ENCODE measurements at places on chromosomes 7 and 10. TPM values are rescaled to one million over a fixed set of nuclear protein-coding genes. Genes with fewer than 3 reads are reported as not detected.

ADIRF gene
- total RNA-seq = 112 TPM

SDHAF3 gene
- total RNA-seq = 22.3 TPM

EFCAB10 gene
- not detected for total RNA-seq

ENTPD1 gene
- total RNA-seq = 85.3 TPM

OPALIN gene
- not detected for total RNA-seq

OR2A42 gene
- total RNA-seq = 0.42 TPM

UTF1 gene
- not detected for total RNA-seq

SHOC2 gene
- 109 TPM for total RNA-seq

GRM3 gene
- total RNA-seq = 0.21 TPM

FKBP9 gene
- total RNA-seq = 232 TPM

CARD11 gene
- total RNA-seq = 5.0 TPM

GRCh38 chr10:12490963-12491362, 141.6 kb downstream of the CAMK1D start:
- DNase-seq = no peak

GRCh38 chr10:69742356-69742695, 59.4 kb upstream of the COL13A1 start:
- no peak for DNase-seq

DNA sequence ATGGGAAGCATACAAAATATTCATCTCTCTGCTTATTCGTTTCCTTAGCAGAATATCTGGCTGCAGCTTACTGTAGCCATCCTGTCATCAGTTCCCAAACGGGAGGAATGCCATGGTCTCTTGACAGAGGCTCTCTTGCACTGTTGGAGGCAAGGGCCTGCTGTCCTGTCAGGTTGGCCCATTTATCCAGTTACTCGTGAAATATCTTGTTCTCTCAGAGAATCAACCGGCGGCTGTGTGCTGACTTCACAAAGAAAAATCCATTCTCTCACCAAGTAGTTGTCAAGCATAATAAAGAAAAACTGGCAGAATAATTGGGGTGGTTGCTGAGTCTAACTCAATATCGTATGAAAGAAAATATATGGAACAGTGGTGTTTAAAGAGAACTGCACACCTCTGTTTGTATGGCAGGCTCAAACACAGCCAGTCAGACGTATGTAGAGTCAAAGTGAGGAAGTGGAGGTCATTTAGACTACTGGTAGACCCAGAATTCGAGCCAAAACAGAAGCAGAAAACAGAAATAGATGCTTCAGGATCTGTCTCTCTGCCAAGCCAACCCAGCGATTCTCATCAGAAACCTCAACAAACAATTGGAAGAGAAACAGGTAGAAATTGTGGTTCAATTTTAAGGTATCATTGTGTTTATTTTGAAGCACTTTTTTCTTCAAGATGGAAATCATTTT, 349.2 kb upstream of the PRKCQ start:
- DNase-seq = no peak

DNA sequence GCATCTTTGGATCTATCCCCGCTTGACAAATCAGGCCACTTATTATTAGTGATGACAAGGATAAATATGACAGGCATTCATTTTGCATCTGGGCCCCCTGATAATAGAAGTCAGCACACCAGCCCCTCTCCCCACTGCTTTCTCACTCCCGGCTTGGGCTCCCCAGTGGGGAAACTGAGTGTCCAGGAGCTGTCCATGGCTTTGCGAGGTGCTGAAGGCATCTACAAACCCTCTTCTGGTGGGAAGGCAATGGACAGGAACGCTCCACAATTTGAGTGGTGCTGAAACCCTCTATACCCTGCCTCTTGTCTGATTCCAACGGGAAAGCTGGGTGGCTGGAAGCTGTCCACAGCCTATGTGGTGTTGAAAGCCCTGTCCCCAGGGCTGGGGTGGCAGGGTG, 61.7 kb upstream of the PCBD1 start:
- DNase-seq = no peak

DNA sequence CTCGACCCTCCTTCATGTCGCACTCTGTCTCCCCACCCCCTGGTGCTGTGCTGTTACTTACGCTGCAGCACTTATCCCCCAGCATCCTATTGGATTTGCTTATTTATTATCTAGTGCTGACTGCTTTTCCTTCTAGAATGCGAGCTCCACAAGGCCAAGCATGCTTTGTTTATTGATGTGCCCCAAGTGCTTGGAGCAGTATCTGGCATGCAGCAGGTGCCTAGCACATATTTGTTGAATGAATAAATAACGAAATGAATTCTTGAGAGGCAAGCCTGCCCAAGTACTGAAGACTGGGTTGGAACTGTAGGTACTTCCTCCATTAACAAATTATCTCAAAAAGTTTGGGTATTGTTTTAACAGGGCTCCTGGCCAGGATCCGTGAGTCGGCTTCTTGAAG, 24.8 kb upstream of the ZNF32 start:
- DNase-seq = no peak

DNA sequence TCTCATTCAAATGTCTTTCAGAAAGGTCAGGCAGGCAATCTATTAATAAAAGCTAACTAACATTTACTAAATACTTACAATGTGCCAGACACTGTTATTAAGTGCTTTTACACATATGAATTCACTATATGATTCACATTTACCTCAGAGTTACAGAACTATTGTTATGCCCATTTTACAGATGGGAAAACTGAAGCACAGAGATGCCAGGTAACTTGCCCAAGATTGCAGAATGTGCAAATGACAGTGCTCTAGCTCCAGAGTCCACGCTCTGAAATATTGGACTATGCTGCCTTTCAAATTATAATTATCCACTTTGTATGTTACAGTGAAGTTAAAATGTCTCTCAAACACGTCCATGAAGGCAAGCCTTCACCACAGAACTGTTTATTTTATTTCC, 22.0 kb downstream of the UPF2 start:
- no peak for DNase-seq

- DNase-seq = no peak
Observed at GRCh38 chr7:24492576-24492975, 80.7 kb upstream of the PALS2 start.

- no peak for DNase-seq
Observed at GRCh38 chr7:155698633-155699032, 54.2 kb downstream of the RBM33 start.

DNA sequence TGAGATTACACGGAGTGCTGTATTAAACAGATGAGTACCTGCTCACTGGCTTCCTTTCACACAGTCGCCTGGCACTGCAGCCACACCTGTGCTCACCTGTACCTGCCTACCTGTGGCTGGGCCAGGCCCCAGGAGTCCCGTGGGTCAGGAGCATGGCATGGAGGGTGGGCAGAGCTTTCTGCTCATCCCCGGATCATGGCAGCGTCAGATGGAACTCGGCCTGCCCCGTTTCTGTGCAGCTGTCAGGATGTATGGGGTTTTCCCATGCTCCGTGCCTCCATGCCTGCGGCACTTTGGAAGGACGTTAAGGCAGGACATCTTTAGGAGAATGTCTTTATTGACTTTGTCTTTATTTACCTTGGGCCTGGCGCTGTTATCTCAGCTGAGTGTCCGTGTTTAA, 112.2 kb downstream of the MGMT start:
- no peak for DNase-seq

DNA sequence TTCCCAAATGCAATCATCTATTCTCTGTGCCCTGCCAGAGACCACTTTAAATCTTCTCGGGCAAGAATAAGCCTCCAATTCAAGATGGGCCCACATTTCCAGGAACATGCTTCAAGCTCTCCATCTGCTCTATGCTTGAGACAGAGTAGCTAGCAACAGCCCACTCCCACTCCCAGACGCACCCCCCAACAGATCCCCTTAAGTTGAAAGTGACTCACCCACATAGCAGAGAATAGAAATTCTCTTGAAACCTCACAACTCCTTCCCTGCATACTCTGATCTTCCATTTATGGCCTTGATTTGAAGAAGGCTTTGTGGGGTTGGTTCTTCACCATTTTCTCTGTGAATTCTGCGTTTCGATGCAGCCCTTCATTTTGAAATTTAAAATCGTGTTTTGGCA, 604.0 kb downstream of the INHBA start:
- DNase-seq = no peak

DNA sequence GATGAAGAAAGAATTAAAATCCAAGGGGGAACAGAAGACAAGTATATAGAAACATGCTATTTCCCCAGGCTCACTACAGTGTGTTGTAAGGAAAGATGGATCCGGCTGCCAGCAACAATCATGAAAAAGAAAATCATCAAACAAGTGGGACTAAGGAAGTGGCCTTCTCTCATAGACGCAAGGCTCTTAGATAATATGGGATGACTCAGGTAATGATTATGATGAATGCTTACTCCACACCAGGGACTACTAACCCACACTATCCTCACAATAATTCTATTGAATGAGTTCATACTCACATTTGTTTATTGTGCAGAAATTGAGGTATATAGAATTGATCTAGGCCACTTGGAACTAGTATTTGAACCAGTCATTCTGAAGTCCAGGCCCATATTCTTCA, 111.2 kb upstream of the BET1 start:
- DNase-seq = no peak

DNA sequence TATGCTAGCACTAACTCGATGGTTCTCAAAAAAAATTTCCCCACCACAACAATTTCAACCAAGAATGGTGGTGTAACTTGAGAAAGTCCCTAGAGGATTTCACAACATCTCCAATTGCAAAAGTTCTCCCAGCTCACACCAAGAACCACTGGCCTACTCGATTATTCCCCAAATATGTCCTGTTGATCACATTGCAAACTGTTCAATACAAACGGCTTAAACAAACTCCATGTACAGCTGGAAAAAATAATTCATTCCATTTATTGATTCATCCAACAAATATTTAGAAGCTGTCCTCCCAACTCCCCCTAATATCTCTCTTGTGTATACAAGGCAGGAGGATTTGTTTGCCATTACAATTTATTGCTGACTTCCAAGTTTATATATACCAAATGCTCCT, 19.1 kb downstream of the TMEM176B start:
- DNase-seq = no peak

- no peak for DNase-seq
Observed at GRCh38 chr10:20343036-20343435, 526.8 kb downstream of the PLXDC2 start.

DNA sequence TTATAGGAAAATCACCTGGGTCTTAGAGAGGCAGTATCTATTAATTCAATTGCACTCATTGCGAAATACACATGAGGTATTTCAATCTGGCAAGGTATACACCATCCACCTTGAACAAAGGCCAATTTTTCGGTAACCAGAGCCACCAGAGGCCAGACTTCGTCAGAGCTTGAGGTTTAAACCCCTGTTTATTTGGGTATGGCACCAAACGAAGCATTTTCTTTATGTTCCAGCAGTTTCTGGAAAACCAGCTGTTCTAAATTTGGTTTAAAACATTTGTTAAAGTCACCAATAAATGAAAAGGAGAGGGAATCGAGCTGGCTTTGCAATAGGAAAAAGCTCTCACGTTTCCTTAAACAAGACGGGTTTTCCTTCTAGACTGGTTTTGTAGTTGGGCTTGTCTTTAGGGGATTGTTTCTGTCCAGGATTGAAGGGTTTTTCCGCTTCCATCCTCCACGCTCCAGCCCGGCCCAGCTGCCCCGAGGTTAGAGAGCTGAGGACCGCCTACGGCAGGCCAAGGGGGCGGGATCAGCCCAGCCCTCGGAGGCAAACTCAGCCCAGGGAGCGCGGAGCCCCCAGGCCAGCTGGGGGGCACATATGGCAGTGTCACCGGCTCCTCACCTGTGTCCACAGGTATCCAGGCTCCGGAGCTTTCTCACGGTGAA, 539.4 kb upstream of the MGMT start:
- no peak for DNase-seq

DNA sequence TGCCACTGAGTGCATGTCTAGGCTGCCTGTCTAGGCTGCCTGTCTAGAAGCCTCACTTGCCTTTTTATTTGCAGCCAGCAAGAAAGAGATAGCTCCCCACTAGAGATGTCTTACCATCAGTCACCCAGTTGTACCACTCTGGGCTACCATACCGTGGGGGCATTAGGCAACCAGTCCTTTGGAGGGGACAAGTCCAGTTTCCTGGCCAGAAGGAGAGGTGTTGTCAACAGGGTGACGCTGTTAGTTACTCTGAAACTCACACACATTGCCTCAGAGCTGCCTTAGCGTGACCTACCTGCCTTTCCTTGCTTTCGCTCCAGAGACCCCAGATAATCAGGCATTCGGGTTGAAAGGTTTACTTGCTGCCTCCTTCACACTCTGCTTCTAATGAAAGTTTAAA, 155.4 kb downstream of the CELF2 start:
- DNase-seq = no peak

DNA sequence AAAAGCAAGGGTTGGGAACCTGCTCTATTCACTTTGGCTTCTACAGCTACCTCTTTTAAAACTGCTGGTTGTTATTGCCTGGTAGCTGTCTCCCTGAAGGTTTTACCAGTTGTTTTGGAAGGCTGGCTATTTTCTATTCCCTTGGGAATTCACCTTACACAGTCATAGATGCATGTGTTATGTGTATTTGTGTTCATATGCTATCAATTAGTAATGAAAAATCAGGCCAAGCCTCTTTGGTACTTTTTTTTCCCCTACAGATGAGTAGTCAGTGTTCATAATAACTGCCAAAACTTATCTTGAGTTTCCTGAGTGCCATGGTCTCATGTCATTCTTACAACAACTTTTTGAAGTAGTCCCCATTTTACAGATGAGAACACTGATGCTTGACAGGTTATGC, 738.0 kb upstream of the GALNT17 start:
- DNase-seq = no peak

- DNase-seq = no peak
Observed at GRCh38 chr10:74104996-74105395, 45.6 kb downstream of the AP3M1 start.

- DNase-seq = no peak
Observed at GRCh38 chr10:132878730-132879407, 63.5 kb downstream of the CFAP46 start.

DNA sequence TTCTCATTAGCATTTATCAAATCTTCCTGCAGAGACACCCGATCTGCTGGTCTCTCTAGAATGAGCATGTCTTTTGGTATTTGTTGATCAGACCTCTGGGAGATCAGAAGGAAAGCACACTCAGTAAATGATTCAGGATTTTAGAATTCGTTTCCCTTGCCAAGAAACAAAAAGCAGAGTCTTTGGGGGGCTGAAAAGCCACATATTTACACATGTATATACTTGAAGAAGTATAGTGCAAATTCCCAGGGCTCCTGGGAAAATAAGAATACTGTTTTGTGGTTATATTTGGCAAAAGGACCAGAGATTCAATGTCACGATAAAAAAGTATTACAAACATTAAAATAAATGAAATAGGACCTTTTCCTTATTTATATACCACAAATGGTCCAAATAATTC, 100.2 kb downstream of the AGMO start:
- no peak for DNase-seq

- no peak for DNase-seq
Observed at GRCh38 chr10:62454687-62455397, 80.7 kb downstream of the ZNF365 start.

- DNase-seq = no peak
Observed at GRCh38 chr10:124353896-124354295, 64.8 kb downstream of the OAT start.

All from urinary bladder (tissue), 4 donors.